ENCODE measurements at places on chromosomes 3 and 15. TPM values are rescaled to one million over a fixed set of nuclear protein-coding genes. Genes with fewer than 3 reads are reported as not detected.

Gene CASR
- total RNA-seq: not detected

Gene GABRR3
- total RNA-seq: not detected

Gene VPS39
- total RNA-seq: 76.2 TPM

Gene ACKR2
- 1.9 TPM for total RNA-seq

GRCh38 chr15:65249641-65250040 is 37.0 kb downstream of the PARP16 start:
- H3K27me3 ChIP-seq: no peaks in the 10 kb centered on the region
- no peak overlapping the region for H3K4me3 ChIP-seq
- H3K27ac ChIP-seq: no peak overlapping the region

GRCh38 chr15:74200871-74201419 is 1.6 kb downstream of the STRA6 start:
- no peak overlapping the region for H3K27ac ChIP-seq
- no peaks in the 10 kb centered on the region for H3K36me3 ChIP-seq
- H3K4me3 ChIP-seq: no peak overlapping the region
- H3K27me3 ChIP-seq: no peaks in the 10 kb centered on the region
- no peaks in the 10 kb centered on the region for H3K4me1 ChIP-seq

GRCh38 chr3:121836481-121836880 is 1.5 kb downstream of the EAF2 start:
- no peak for DNase-seq
- H3K36me3 ChIP-seq: no peaks in the 10 kb centered on the region
- H3K27ac ChIP-seq: peak overlapping the region; percentile 38
- peak overlapping the region; percentile 77 for H3K4me3 ChIP-seq
- no peaks in the 10 kb centered on the region for H3K27me3 ChIP-seq

DNA sequence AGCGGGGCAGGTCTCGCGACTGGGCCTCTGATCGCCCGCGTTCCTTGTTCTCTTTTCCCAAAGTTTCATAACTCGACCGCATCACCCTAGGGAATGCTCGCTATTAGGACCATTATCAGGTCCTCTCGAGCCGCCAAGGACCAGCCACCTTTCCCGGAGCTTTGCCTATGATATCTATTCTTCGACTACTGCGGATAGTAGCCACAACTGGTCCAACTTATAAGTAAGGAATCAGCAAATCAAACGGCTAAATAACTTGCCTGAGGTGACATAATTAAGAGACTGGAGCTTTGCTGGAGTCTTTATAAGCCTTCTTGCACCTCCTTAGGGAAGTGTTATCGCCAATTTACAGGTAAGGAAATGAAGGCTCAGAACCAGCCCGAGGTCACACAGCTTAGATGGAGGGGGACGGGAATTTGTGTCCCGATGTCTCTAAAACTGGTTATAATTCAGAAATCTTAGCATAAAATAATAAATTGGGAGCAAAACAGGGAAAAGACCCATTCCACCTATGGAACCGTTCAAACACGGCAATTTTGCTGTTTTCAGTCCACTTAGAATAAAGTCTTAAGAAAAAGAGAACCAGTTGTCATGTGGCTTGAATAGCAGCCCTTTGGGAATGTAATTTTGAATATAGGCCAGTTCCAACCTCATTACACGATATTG is 479 bp upstream of the PLD1 start:
- peak overlapping the region; percentile 45 for H3K4me3 ChIP-seq
- no peaks in the 10 kb centered on the region for H3K4me1 ChIP-seq
- no peaks in the 10 kb centered on the region for H3K27me3 ChIP-seq
- peak overlapping the region; percentile 65 for H3K27ac ChIP-seq

Gene MYO5C
- 53.5 TPM for total RNA-seq

GRCh38 chr3:186366206-186366605 is 4.2 kb upstream of the DGKG start:
- no peaks in the 10 kb centered on the region for H3K4me1 ChIP-seq
- no peak for DNase-seq
- H3K4me3 ChIP-seq: no peak overlapping the region
- no peaks in the 10 kb centered on the region for H3K36me3 ChIP-seq
- H3K27me3 ChIP-seq: peaks cover 7% of the 10 kb centered on the region

DNA sequence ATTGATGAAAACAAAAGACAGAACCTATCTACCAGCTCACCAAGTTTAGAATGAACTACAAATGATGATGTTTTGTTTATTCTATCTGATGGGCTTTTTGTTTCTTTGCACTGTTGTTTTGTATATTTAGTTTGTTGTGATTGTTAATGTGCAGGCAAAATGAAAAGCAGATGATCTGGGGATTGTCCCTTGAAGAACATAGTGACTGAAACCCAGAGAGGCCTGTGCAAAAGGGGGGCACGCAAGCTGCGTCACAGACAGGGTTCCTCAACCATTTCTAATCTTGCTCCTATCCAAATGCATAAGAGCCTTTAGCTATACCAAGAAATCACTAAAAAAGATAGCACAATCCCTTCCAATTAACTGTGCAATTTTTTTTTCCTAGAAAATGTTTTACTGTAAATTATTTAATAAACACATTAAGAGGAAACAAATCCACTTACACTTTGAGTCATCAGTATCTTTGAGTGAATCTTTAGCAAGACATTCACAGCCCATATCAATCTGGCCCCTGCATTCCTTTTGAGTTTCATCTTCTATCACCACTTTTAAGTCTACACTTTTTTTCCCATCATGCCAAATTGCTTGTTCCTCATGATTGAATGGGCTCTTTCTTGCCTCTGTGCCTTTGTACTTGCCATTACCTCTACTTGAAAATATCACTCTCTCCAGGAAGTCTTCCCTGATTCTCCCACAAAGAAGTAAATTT is 220.3 kb downstream of the ATP8B4 start:
- DNase-seq: no peak
- H3K36me3 ChIP-seq: no peaks in the 10 kb centered on the region
- no peak overlapping the region for H3K27ac ChIP-seq
- peaks cover 2% of the 10 kb centered on the region for H3K27me3 ChIP-seq
- no peak overlapping the region for H3K4me3 ChIP-seq

Gene VPS13C
- 53.5 TPM for total RNA-seq

- no peak for DNase-seq
- H3K4me1 ChIP-seq: no peaks in the 10 kb centered on the region
- H3K27me3 ChIP-seq: no peaks in the 10 kb centered on the region
- no peak overlapping the region for H3K27ac ChIP-seq
- H3K36me3 ChIP-seq: no peaks in the 10 kb centered on the region
Observed at GRCh38 chr15:48059791-48060190, 61.0 kb upstream of the SLC24A5 start.

DNA sequence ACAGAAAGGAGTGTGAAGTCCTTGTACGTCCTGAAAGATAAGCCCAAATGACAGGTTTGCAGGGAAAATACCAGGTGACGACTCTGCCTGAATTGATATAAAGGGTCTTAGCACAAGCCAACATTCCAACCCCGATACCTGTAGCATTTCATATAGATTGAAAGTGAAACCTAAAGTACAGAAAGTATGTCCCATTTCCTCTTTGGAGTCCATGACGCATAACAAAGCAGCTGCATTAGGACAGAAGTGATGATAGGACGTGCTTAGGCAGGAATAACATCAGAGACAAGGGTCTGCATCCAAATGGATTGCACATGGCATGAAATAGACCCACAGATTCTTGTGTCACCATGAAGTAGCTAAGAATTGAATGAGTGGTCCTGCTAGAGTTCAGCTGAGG is 187.0 kb upstream of the ROBO1 start:
- no peaks in the 10 kb centered on the region for H3K27me3 ChIP-seq
- no peaks in the 10 kb centered on the region for H3K36me3 ChIP-seq
- DNase-seq: no peak
- H3K4me1 ChIP-seq: no peaks in the 10 kb centered on the region

DNA sequence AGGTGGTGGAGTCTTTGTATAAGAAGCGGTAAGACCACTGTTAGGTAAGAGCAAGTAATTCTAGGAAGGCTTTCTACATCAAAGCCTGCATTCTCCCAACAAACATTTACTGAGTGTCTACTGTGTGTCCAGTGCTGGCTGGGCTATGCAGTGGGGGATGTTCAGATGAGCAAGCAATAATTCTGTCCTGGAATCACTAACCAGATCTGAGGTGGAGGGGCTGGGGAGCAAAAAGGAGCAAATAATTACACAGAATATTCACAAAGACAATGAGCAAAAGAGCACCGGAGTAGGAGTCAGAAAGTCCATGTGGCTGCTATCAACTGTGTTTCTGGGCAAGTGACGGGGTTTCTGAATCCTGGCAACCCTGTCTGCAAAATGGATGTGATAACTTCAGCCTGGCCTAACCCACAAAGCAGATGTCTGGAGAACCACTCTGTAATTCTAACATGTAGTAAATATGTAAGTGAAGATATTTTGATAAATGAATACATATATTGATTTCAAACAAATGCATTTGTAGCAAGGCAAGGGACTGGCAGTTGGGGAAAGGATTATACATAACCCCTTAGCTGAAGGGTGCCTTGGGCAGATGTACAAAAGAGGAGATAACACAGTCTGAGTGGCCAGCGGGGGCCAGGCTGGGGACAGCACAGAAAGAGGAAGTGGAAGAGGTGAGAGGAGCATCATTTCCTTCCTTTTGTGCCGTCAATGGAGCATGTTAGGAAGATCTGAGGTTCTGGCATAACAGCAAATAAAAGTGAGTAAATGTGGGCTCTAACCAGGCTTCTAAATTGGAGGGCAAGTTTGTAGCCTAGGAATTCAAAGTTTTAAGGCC is 28.8 kb downstream of the CYP8B1 start:
- no peak for DNase-seq
- peak overlapping the region; percentile 42 for H3K27ac ChIP-seq
- no peaks in the 10 kb centered on the region for H3K4me1 ChIP-seq
- no peak overlapping the region for H3K4me3 ChIP-seq
- no peaks in the 10 kb centered on the region for H3K27me3 ChIP-seq

Gene GOLGA8R
- total RNA-seq: 3.7 TPM

GRCh38 chr15:42275780-42276391 is 2.7 kb upstream of the TMEM87A start:
- no peak overlapping the region for H3K4me3 ChIP-seq
- no peak for DNase-seq
- H3K4me1 ChIP-seq: peaks cover 7% of the 10 kb centered on the region
- no peaks in the 10 kb centered on the region for H3K27me3 ChIP-seq
- peak overlapping the region; percentile 95 for H3K27ac ChIP-seq

DNA sequence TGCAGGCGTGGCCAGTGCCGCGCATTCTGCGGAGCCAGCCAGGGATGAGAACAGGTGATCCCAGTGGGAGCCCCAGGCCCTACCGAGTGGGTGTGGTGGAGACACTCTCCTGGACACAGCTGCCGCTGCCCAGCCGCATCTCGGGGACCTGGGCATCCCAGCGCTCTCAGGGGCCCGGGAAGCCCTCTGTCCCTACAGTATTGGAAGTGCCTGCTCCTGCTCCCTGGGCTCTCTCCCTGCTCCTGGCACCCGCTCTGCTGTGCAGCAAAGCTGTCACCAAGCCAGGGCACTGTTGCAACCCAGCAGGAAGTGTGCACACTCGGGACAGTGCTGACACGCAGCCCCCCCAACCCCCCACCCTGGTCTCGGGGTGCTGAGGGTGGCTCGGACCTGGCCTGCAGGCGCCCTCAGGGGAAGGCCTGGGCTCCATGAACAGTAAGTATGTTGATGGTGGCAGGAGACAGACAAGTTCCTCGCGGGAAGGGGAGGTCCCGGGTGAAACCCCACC is 1177.4 kb upstream of the GBE1 start:
- DNase-seq: no peak
- H3K27ac ChIP-seq: no peak overlapping the region
- no peaks in the 10 kb centered on the region for H3K36me3 ChIP-seq
- H3K27me3 ChIP-seq: no peaks in the 10 kb centered on the region

Gene GOLGA8K
- not detected for total RNA-seq

GRCh38 chr3:140103166-140103565 is 168.2 kb downstream of the CLSTN2 start:
- no peak overlapping the region for H3K27ac ChIP-seq
- H3K36me3 ChIP-seq: no peaks in the 10 kb centered on the region
- H3K4me3 ChIP-seq: no peak overlapping the region
- no peak for DNase-seq
- H3K4me1 ChIP-seq: no peaks in the 10 kb centered on the region

Gene SI
- total RNA-seq: 0.96 TPM

Gene PATL2
- total RNA-seq: 0.77 TPM

Gene LIPH
- 17.0 TPM for total RNA-seq

Gene DGKG
- 2.2 TPM for total RNA-seq

Gene C15orf39
- 96.3 TPM for total RNA-seq

- H3K4me1 ChIP-seq: peaks cover 16% of the 10 kb centered on the region
- H3K27me3 ChIP-seq: no peaks in the 10 kb centered on the region
- H3K27ac ChIP-seq: no peak overlapping the region
- DNase-seq: peak; percentile 74
- H3K36me3 ChIP-seq: no peaks in the 10 kb centered on the region
Observed at GRCh38 chr3:128362026-128362965, 104.4 kb downstream of the DNAJB8 start.

DNA sequence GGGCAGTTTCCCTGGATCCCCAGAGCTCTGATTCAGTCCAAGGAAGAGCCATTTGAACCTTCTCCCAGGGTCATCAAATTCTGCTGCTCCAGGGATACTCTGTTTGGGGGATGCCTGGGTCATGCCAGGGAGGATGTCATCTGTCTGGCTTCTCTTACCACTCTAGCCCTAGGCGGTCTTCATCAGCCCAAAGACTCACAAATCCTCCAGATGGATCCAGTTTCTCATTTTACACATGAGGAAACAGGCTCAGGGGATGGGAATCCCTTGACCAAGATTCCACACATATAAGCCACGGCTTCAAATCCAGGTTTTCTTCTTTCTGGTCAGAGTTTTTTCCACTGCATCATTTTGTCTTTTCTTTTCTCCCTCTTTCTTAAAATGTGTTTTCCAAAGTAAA is 36.7 kb downstream of the SLC28A1 start:
- H3K27ac ChIP-seq: no peak overlapping the region
- no peaks in the 10 kb centered on the region for H3K27me3 ChIP-seq
- H3K36me3 ChIP-seq: no peaks in the 10 kb centered on the region
- H3K4me1 ChIP-seq: no peaks in the 10 kb centered on the region
- no peak overlapping the region for H3K4me3 ChIP-seq
- no peak for DNase-seq

DNA sequence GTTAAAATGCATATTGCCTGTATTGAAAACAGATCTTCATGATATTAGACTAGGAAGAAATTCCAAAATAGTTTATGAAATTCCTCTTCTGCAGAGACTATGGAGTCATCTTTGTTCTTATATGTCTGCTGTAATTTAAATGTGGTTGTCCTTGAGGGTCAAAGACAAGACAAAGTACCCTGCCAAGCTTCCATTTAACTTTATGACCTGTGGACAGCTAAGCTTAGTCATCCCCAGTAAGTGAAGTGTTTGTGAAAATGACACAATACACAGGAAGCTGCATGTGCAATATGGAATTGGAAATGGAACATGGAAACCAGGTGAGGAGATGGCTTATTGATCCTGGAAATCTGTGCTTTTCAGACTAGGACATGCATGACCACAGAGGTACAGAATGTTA is 68.5 kb upstream of the GBE1 start:
- H3K4me3 ChIP-seq: no peak overlapping the region
- H3K4me1 ChIP-seq: no peaks in the 10 kb centered on the region
- no peaks in the 10 kb centered on the region for H3K36me3 ChIP-seq
- no peak for DNase-seq

DNA sequence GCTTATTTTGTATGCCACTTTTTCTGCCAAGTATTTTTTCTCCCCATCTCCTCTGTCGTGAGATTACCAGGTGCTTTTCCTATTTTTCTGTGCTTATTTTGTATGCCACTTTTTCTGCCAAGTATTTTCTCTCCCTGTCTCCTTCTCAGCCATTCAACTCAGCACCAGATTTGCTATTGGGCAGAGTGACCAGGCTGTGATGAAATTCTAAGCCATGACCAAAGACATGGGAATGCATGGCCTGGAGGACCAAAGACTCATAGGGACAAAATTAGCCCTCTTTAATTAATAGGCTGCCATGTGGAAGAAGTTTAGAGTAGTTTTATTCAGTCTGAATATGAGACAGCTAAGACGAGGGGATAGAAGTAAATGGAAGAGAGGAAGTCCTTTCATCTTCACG is 257.4 kb downstream of the SQOR start:
- H3K27me3 ChIP-seq: no peaks in the 10 kb centered on the region
- DNase-seq: peak; percentile 15
- no peaks in the 10 kb centered on the region for H3K4me1 ChIP-seq
- no peaks in the 10 kb centered on the region for H3K36me3 ChIP-seq
- H3K4me3 ChIP-seq: no peak overlapping the region

Gene CAPN3
- 5.3 TPM for total RNA-seq

Measured in prostate gland (tissue), 2 donors.